ENCODE measurements at places on chromosomes 7 and 10.

- DNase-seq, result no peak
Observed at GRCh38 chr10:32348297-32349198, 1.6 kb upstream of the EPC1 start.

- DNase-seq, result no peak
Observed at GRCh38 chr10:78672918-78673317, 395.8 kb upstream of the ZMIZ1 start.

DNA sequence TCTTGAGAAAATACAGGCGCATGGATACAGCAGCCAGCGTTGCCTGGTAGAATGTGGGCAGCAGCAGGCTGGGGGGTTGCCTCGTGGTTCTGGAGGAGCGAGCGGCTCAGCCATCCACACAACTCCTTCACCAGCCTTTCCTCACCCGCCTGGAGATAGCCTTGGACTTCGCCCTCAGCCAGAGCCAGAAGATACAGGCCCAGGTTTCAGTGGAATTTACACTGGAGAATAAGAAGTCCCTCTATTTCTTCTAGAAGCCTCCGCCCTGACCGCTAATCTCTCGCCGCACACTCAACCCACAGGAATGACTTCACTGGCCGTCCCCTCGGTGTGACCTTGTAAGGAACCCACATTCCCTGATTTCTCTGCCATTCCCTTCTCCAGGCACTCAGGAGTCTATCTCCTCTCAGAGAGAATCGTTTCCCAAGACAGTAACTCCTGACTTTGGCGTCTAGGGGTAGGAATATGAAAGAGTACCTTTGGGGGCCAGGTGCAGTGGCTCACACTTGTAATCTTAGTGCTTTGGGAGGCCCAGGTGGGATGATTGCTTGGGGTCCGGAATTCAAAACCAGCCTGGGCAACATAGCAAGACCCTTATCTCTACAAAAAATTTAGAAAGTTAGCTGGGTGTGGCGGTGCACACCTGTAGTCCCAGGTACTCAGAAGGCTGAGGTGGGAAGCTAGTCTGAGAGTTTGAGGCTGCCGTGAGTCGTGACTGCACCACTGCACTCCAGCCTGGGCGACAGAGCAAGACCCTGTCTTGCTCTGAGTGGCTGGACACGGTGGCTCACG lies 52.0 kb upstream of the ECHDC3 start:
- no peak for DNase-seq

- DNase-seq, result no peak
Observed at GRCh38 chr7:126716321-126716720, 536.4 kb downstream of the GRM8 start.

- DNase-seq, result peak; percentile 60
Observed at GRCh38 chr10:49115015-49115795, at the start of gene VSTM4. Gene VSTM4 (minus strand): TSS chr10:49115522. CDS start chr10:49115485, 37 bp downstream.

DNA sequence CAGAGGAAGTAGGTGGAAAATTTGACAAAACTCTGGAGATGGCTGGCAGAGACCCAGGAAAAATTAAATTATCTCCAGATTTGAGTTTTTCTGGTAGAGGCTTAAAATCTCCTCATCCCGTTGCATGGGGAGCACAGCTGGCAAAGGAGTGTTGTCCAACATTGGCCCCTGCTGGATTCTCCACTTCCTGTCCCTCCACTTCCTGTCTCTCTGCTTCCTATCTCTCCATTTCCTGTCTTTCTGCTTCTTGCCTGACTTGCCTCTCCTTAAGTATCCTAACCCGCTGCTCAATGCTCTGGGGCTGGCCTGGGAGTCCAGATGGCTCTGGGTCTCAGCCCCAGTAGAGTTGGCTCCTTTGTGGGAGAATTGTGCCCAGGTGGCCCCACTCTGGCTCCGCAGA lies 65.8 kb upstream of the EMX2 start:
- DNase-seq, result no peak

- no peak for DNase-seq
Observed at GRCh38 chr7:79734181-79734580, 280.7 kb upstream of the MAGI2 start.

- no peak for DNase-seq
Observed at GRCh38 chr7:108452707-108453106, 3.5 kb downstream of the NRCAM start.

GRCh38 chr7:112708236-112708635 lies 82.0 kb downstream of the TMEM168 start:
- no peak for DNase-seq

DNA sequence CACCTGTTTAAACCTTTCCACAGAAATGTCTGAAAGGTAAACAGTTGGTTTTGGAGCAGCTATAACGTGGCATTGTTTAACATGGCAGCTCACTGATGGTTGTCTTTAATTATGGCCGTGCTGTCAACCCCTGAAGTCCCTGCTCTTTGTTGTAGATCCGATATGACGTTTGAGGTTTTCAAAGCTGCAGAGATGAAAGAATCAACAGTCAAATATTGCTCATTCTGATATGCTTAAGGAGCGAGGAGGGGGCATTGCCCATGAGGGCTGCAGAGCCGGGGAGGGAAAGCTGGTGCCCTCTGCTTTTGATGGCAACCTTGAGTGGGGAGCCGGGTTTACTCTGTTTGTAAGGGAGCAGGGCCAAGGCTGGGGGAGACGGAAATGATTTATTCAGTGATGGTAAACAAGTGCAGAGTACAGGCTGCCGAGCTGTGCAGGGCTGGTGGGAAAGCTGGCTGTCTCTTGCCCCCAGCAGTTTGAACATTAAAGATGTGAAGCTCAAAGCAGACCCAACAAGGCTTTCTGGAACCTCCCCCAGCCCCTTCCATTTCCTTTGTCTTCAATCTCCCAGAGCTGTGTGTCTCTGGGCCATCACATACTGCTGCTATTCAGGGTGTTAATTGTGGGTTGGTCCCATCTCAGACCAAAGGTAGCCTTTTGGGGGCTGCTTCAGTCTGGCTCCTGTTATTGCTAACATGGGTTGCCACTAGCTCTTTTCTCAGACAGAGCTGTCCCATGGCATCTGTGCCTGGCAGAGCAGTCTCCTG lies 345.5 kb downstream of the LRMDA start:
- no peak for DNase-seq

- DNase-seq, result peak; percentile 19
Observed at GRCh38 chr10:52314822-52315552, 906 bp downstream of the DKK1 start.
